Right ventricle myocardium inferior (tissue), 1 donor: ENCODE measurements at places on chromosomes 7 and 10.
A peak's percentile ranks its signal among the peaks of the same experiment; 100 is the strongest.

- no peak for DNase-seq
These were observed 70.9 kb upstream of the CTBP2 start for GRCh38 chr10:125231116-125231812.

DNA sequence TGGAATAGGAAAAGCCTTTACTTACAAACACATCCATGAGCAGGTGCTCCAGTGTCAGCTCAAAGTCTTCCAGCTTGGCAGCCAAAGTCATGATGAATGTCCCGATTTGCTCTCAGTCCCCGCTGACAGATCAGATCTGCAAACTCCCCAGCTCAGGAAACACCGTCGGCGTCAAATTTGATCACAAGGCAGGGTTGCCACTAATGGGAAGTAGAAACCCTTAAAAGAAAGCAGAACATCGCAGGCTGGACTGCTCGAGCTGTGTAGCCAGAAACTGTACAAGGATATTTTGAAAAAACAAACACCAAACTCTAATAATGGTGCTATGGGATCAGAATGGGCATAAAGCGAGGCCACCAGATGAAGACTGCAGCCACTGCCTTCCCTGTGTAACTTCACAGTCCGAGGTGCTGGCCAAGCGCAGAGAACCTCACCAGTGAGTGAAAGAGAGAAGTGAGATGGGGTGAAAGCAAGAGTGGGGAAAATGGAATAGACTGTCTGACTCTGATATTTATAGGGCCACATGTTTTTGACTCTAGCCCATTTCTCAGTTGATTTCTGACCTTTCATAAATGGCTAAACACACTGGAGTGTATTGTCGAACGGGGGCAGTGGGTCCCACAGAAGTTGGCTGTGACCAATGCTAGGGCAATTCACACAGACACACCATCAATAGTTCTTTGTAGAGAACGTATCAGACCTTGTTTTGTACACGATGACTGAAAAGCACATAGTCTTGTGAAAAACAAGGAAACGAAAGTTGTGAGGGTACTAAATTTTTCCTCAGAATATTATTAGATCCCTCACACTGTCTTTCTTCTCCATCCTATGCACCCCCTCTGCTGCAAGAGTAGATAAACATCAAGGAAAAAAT is 306.2 kb downstream of the FRMD4A start:
- no peak for DNase-seq

GRCh38 chr10:3192856-3193635 is 20.5 kb upstream of the PITRM1 start:
- peak; percentile 55 for DNase-seq

DNA sequence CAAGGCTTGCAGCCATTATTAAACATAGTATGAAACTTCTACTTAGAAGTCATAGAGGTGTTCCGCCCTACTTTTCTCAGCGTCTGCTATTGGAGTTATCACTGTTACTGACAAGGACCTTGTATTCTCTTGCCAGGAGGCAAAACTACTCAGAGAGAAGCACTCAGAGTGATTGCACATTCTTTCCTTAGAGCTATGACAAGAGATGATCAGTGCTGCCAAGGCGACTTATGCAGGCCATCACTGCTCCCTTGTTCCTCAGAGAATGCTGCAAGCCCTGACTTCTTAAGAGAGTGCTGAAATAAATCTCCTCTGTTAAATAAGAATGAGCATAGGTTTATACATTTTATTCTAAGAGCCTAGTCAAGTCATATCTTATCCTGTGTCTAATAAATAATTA is 534.6 kb upstream of the PHF14 start:
- no peak for DNase-seq

DNA sequence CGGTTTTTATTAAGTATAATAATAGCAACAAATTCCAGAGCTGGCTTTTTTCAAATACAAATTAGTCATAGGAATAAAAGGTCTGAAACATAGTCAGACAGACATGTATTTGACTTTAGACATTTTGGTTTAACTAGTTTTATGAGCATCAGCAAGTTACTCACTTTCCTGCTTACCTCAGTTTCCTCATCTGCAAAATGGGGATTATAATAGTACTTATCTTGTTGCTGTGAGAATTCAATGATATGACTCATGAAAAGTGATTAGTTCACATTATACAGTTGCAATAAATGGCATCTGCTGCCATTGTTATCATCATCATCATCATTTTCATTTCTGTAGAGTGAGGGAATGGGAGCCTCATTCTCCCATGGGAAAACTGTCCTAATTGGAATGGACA is 33.5 kb downstream of the ACTA2 start:
- no peak for DNase-seq

- no peak for DNase-seq
These were observed 14.0 kb downstream of the KNDC1 start for GRCh38 chr10:133173860-133174640.

DNA sequence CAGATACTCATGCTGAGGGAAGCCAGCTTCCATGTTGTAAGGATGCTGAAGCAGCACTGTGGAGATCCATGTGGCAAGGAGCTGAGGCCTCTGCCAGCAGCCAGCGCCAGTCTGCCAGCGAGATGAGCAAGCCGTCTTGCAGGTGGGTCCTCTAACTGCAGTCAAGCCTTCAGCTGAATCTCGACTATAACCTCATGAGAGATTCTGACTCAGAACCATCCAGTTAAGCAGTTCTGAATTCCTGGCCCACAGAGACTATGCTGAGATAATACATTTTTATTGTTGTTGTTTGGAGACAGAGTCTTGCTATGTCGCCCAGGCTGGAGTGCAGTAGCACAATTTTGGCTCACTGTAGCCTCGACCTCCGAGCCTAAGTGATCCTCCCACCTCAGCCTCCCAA is 105.6 kb downstream of the SH3PXD2A start:
- no peak for DNase-seq

DNA sequence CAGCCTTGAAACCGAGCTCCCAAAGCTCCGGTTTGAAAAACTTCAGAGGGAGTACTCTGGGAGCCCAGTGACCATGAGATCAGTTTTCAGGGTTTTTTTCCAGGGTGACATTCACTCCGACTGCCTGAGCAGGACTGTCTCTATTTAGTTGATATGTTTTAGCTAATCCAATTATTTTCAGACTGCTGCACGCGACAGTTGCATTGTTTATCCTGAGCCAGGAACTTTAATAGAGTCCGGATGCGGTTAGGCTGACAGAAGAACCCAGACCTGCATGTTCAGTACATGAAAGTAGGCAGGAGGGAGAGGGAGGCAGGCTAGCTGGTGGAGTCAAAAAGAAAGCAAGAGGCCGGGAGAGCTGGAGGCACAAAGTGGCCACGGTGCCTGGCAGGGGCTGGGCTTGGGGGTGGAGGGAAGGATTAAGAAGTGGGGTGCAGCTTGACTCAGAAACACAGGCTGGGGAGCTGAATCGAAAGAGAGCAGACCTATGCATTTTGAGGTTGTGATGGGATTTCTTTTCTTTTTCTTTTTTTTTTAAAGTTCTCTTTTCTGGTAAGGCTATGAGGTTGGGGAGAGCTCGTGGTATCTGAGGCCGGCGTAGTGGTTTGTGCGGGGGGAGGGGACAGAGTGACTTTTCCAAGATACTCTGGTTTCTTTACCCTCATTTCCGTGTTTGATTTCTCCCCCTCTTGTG is 5.7 kb downstream of the GATA3 start:
- no peak for DNase-seq

DNA sequence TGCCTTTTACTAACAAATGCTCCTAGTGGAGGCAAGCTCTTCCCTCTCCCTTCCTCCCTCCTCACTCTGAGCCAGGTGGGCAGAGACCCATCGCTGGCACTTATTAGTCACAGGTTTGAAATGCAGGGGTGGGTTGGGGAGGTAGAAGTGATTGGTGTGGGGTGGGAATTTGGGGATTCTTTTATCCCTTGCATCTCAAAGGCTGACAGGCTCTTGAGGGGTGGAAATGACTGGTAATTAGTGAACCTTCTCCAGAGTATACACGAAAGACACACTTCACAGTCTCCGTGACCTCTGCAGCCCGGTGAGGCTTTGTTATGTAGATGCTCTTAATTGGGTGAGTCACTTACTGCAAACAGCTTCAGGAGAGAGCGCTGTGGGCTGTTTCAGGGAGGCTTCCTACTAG is 13.9 kb upstream of the LRMDA start:
- no peak for DNase-seq

- DNase-seq = no peak
These were observed 38.9 kb downstream of the JAKMIP3 start for GRCh38 chr10:132104471-132105301.

GRCh38 chr10:2953495-2953894 is 113.9 kb upstream of the PFKP start:
- no peak for DNase-seq

DNA sequence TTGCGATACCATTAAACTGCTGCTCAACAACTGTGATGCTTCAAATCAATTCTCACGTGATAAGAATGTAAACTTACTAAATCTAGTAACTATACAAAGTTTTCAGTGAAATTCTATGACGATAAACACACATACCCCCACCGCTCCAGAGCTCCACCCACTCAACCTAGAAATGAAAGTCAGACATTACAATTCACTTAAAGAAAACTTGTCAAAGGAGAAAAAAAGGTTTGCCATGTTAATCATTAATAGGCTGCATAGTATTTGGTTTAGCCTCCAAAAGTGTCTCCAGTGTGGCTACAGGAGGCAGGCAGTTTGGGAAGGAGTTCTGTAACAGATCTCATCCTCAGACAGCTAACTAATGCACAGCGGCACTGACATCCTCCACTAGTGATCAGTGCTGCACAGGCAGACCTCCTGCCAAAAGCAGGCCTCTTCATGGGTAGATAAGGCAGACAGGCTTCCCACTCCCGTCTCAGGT is 3.1 kb downstream of the HERPUD2 start:
- DNase-seq = no peak

- no peak for DNase-seq
These were observed 236.8 kb downstream of the RNLS start for GRCh38 chr10:88346144-88346977.

DNA sequence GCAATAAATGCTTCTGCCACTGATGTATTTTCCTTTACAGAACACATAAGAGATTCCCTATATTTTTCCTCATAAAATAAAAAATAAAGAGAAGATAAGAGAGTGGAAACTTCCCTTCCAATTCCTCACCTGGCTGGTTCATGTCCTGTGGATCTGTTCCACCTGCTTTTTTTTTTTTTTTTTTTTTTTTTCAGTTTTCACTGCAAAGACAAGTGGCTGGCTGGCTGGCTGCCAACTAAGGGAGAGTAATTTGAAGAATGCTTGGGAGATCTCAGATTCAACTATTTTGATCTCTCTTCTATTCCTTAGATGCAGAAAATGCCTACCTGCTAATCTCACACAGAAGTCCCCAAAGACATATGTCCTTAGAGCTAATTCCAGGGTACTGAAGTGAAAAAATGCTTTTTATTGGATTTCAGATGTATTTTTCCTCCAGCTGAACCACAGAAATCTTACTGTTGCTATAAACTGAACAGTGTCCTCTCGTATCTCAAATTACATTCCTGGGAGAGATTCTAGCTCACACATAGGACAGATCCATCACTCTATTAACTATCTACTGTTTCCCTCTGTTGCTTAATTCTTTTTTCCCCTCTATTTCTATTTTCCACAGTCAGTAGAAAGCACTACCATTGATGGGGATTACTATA is 120.8 kb downstream of the NRCAM start:
- no peak for DNase-seq

- peak; percentile 25 for DNase-seq
These were observed 6.6 kb downstream of the SFRP5 start for GRCh38 chr10:97765201-97765600.

DNA sequence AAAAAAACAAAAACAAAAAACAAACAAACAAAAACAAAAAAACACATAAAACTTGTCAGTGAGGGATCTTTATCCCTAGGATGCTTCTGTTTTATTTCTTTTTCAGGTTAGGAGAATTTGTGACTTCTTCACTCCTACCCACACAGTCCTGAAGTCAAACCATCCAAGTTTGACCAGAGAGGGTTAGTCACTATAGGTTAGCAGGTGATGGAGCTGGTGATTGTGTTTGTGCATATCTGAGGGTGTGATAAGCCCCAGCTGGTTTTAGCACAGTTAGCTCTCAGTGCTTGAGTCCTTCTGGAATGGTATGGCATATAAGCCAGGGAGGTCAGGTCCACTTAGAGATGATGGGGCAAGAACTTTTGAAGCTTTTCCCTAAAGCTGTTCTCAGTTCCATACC is 11.8 kb upstream of the IKZF1 start:
- no peak for DNase-seq

DNA sequence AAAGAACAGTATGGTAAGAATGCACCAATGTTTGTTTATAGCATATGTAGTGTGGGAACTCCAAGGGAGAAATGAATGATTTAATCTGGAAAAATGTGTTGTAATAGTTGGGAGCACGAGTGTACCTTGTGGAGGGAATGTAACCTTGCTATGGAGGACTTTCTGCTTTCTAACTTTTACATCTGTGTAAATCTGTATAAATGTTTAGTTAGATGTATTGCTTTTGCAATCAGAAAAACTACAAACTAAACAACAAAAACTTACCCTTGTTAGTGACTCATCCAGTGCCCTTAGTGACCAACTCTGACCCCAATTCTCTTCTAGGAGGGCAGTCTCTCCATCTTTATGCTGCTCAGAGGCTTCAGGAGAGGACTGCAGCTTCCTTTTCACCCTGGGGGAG is 89.3 kb downstream of the CCNY start:
- no peak for DNase-seq

DNA sequence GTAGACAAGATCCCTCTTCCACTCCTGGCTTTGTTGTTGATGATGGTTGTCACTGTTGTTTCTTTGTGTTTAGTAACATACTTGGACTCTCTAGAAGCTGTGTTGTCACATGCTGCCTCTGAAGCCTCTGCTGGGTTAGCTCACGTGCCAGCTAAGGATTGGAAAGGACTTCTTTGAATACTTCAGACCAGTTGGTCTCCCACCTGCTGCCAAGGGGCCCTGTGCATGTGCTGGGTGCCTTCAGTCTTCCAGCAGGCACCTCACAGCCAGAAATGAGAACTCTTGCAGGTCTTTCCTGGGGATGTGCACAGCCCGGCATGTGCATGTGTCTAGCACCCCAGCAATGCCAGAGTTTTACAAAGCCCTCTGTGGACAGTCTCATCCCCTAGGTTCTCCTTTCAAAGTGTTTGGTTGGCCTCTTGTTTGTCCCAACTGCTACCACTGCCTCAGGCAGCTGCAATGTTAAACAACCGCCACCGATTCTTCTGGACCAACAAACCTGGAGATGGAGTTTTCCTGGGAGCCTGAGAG is 21.7 kb upstream of the NCAPG2 start:
- no peak for DNase-seq

- DNase-seq = no peak
These were observed 118.5 kb downstream of the NKX6-2 start for GRCh38 chr10:132667342-132668047.

- DNase-seq = no peak
These were observed 322.6 kb upstream of the KIAA1217 start for GRCh38 chr10:23886355-23886754.

DNA sequence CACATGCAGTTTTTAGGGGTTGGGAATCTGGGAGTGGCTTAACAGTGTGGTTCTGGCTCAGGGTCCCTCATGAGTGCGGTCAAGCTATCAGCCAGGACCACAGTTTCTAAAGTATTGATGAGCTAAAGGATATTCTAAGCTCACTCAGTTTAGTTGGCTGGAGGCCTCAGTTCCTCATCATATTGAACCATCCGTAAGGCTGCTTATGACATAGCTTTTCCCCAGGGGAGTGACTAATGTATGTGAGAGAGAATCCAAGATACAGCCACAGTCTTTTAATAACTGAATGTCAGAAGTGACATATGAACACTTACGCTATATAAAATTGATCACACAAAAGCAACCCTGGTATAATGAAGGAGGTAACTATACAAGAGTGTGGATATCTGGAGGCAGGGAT is 245.3 kb downstream of the POLR1F start:
- no peak for DNase-seq

GRCh38 chr7:56537952-56538351 is 421.7 kb upstream of the NUPR2 start:
- no peak for DNase-seq

GRCh38 chr10:126518218-126519080 is 130.2 kb upstream of the ADAM12 start:
- DNase-seq = no peak
